ENCODE measurements at places on chromosomes 6 and 20.

DNA sequence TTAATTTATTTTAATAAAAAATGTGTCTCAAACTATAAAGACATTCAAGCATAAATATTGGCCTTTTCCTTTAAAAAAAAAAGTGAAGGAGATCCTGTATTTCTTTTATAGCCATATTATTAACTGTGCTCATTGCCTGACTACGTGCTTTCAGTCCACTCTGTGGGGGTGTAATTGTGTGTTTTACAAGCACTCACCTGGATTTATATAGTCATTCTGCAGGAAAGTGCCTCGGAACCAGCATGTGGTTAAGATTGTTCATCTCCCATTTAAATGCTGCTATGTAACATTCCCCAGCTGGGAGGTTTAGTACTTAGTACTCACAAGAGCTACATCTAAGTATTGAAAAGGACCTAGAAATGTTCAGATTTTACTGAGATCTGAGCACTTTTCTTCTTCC lies 47.9 kb upstream of the SLC22A16 start:
- no peak for DNase-seq

DNA sequence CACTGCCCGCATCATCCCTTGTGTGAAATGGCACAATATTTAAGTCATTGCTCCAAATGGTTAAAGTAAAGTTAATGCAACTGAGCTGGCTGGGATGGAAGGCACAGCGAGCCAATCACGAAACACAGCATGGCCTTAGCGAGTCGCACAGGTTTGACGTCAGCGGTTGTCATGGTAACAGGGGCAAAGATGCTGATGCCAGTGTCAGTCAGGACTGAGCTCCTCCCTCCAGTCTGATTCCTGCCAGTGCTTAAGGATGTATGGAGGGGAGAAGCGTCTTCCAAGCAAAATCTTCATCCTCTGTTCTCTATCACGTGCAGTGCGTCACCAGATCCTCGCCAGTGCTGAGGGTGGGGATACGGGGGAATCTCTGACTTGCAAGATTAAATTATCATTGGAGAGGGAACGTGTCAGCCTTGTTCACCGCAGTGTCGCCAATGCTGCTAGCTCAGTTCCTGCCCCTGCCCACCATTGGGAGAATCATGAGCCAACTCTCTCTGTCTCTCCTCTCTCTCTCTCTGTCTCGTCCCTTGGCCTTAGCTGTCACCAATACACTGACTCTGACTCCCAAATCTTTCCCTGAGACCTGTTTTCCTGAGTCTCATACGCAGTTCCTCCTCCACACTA lies 24.5 kb downstream of the TSPYL4 start:
- peak; percentile 65 for DNase-seq

DNA sequence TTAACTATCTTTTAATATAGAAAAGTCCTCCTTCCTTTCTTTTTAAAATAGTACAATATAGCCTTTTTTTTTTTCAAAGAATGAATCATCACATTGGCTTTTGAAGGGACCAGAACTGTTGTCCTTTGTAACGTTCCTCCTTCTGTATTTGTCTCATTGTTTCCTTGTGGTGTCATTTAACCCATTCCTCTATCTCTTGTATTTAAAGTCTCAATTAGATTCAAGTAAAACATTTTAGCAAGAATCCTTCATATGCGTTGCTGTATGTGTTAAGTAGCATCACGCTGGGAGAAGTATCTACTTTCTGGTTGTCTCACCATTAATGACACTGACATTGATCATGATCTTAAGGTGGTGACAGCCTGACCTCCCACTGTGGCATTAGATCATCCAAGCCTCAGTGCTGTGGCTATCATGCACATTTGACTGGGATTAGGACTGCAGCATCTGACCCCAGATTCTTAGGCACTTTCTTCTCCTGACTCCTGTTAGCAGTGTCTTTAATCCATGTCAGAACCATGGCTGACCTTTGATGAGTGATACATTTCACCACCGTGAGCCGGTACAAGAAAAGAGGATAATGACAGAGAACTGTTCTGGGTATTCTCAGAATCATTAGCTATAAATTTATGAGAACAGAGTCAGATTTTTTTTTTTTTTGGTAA lies 67.5 kb upstream of the TFB1M start:
- no peak for DNase-seq

DNA sequence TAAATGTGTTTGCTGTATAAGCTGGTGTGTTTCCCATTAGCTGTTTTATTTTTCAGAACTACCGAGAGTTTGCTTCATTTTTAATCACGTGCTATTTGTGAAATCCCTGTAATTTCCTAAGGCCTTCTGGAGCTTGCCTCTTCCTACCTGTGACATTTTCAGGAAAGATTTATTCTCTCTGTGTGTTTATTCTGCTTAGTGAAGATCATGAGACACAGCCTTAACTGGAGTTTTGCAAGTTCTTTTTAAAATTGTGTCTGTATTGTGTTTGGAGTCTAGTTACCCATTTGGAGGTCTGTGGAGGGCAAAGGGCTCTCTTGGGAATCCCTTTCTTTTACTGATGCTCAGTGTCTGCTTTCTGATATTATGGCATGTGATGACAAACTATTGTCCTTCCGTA lies 359.1 kb upstream of the FLRT3 start:
- DNase-seq = no peak

GRCh38 chr20:2767768-2768631 lies 32.4 kb downstream of the CPXM1 start:
- peak; percentile 13 for DNase-seq

DNA sequence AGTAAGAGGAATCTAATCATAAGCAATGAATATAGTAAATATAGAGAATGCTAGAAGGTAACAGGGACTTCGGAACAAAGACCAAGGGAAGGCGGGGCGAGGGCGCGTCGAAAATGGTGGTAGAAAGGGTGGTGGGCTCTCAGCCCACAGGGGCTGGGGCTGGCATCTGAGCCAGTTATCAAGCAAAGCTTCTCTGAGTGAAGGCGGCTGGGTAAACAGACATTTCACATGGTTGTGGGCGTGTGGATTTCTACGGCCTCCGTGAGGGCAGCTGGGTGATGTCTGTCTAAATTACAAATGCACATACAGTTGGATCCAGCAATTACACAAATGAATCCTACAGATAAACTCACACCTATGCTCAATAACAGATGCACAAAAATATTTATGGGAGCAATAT lies 56.6 kb downstream of the TOX2 start:
- no peak for DNase-seq

DNA sequence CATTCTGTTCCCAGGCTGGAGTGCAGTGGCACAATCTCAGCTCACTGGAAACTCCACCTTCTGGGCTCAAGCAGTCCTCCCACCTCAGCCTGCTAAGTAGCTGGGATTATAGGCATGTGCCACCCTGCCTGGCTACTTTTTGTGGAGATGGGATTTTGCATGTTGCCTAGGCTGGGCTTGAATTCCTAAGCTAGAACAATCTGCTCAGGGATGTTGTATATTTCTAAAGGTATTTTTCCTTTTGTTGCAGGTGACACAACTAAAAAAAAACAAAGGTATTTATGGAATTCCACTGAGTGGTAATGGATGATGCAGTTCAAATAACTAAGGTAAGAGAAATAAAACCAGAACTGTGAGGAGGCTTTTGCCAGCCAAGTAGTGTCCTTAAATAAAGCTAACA lies 49.7 kb downstream of the PTPRA start:
- DNase-seq = no peak

GRCh38 chr6:53983301-53983700 lies 127.9 kb upstream of the MLIP start:
- no peak for DNase-seq

GRCh38 chr20:38547288-38548085 lies 33.5 kb upstream of the ADIG start:
- no peak for DNase-seq

- no peak for DNase-seq
Measured at GRCh38 chr6:72876256-72876655, 254.4 kb downstream of the KCNQ5 start.

- no peak for DNase-seq
Measured at GRCh38 chr6:71336901-71337300, 48.3 kb downstream of the OGFRL1 start.

DNA sequence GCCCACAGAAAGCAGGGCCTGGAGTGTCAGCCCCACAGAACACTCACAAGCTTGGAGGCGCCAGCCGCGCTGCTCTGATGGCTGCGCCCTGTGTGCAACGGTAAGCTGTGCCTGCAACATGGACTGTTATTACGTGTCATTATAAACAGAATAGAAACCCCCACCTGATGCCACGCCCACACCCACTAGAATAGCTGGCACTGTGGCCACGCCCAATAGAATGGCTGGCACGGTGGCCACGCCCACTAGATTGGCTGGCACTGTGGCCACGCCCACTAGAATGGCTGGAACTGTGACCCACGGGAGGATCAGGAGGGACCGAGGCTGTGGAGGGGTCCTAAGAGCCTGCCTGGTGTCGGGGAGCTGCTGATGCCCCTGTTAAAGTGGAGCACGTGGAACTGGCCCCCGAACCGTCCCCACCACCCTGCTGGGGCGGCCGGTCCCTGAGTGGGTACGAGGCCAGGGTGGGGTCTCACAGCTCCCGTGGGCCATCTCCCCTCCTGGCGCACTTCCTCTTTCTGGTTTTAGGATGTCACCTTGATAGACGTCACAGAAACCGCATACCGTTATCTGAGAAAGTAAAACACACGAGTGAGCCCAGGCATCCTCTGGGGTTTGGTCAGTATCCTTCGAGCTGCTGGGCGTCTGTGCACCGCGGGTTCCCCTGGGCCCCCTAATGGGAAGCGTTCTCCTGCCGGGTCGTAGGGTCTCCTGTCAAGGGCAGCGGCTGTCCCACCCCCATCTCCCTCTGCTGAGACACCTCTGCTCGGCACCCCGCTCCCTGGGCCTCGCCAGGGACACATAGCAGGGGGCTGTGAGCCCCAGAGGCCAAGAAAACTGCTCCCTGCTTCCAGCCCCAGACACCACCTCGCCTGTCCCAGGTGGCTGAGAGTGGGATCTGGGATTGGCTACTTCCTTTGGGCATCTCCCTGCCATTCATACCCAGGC lies 25.4 kb downstream of the SLC17A9 start:
- no peak for DNase-seq

Measured in GM04503 (cell line).